HCEC 1CT (cell line): ENCODE measurements at places on chromosomes 5 and 9.

GRCh38 chr5:15252331-15252730, 247.6 kb upstream of the FBXL7 start:
- DNase-seq: no peak

DNA sequence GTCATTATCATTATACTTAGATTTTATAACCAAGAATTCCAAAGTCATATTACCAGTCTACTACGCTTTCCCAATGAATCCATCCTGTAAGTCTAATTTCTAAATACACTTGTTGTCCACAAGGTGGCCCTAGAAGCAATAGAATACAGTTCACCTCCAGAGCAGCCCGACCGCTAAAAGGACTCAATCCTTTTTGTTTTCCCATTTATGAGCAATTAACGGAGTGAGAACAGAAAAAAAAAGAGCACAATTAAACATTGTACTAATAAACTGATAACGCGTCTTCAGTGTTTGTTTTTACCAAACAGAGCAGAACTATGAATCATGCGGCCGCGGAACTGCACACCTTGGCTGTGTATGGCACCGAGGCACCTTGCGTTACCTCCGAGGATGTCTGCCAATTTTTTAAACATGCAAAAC, 160.7 kb upstream of the DAPK1 start:
- peak; percentile 74 for DNase-seq

GRCh38 chr5:6743161-6743560, 29.9 kb downstream of the TENT4A start:
- DNase-seq: no peak

DNA sequence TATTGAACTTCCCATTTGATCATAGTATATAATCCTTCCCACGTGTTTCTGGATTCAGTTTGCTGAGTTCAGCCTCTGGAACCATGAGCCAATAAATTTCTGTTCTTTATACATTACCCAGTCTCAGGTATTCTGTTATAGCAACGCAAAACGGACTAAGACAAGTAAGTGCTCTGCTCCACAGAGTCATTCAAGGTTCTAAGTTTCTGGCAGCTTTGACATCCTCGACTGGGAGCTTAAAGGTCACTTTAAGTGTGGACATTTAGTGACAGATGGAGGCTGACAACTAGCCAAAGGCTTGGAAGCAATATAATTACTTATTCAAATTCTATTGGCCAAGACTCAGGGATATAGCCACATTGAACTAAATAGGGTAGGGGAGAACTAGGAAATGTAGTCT, 177.7 kb upstream of the RASEF start:
- DNase-seq: no peak

- DNase-seq: no peak
Observed at GRCh38 chr5:163309914-163310313, 127.5 kb upstream of the CCNG1 start.

GRCh38 chr9:121360601-121361374, 9.3 kb downstream of the STOM start:
- peak; percentile 96 for DNase-seq

DNA sequence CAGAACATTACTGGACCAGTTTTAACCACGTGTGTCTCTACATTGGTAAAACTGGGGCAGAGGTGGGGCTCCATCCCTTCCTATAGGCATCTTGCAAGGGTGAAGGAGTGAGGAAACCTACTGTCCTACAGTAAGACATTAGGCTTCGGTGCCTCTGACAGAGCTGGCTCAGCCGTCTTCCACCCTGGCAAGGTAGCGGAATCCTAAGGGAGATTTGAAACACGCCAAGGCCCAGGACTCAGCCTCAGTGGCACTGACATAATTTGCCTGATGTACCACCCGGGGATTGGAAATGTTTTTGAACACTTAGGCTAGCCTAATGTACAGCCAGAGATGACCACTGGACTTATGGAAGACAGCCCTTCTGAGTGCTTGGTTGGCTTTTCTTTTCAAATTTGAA, 329.7 kb upstream of the IRX1 start:
- no peak for DNase-seq

GRCh38 chr5:34652466-34652865, 3.7 kb upstream of the RAI14 start:
- no peak for DNase-seq

DNA sequence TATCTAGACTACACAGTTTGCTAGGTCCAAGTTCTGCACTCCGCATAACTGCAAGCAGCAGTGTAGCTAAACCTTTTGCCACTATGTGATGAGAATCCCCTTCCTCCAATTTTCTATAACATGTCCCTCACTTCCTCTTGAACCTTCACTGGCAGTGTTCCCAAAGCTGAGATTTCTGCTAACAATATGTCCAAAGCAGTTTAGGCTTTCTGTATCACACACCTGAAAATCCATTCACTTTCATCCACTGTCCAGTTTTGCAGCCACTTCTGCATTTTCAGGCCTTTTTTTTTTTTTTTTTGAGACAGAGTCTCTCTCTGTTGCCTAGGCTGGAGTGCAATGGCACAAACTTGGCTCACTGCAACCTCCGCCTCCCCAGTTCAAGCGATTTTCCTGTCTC, 111.1 kb downstream of the GADD45G start:
- no peak for DNase-seq

DNA sequence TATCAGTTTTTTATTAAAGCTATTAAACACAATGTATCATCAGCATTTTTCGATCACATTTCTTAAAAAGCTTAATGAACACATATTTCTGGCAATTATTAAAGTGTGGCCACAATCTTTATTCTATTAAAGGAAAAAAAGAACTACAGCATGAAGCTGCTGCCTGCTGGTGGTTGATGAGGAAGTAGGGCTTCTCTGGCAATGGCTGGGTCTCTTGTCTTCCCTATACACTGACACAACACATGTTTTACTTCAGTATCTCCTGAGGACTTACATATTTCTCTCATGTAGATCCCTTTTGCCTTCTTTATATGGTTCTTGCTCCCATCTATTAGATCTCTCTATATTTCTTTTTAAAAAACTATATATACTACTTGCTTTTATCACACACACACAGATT, 590.7 kb downstream of the RAB3C start:
- DNase-seq: peak; percentile 13

GRCh38 chr9:129525656-129526196, 95.2 kb downstream of the C9orf50 start:
- DNase-seq: no peak

- no peak for DNase-seq
Observed at GRCh38 chr5:11905206-11905605, 960 bp upstream of the CTNND2 start.

DNA sequence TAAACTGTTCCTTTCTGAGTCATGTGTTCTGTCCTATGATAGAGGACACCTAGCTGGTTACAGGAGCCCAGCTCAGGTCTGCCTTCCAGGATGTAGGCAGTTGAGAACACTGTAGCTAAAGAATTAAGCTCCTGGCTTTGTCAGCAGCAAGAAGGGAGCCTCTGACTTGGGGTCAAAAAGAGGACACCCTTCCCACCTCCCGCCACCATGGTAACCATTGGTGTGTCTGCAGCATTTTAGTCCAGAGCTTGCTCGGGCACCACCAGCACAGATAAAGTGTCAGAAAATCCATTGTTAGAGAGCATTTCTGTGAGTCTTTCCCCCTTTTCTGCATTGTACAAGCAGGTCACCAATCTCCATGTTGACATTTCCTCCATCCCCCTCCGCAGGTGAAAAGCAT, 181.7 kb downstream of the DOCK8 start:
- no peak for DNase-seq

DNA sequence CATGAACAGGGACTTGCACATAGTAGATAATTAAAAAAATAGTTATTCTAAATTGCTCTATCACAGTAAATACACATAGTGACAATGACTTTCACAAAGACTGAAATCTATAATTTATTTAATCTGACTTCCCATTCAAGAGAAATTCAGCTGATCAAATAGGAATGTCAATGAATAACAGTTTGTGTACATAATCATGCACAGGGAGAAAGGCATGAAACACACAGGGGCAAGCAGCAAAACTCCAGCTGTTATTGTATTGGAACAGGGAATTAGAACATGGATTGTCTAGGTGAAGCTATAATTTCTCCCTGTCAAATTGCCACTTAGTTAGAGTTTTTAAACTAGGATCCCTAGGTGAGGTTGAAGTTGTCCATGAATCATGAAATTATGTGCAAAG, 99.9 kb downstream of the HCN1 start:
- no peak for DNase-seq

- DNase-seq: no peak
Observed at GRCh38 chr5:158895588-158895987, 204.1 kb downstream of the EBF1 start.

DNA sequence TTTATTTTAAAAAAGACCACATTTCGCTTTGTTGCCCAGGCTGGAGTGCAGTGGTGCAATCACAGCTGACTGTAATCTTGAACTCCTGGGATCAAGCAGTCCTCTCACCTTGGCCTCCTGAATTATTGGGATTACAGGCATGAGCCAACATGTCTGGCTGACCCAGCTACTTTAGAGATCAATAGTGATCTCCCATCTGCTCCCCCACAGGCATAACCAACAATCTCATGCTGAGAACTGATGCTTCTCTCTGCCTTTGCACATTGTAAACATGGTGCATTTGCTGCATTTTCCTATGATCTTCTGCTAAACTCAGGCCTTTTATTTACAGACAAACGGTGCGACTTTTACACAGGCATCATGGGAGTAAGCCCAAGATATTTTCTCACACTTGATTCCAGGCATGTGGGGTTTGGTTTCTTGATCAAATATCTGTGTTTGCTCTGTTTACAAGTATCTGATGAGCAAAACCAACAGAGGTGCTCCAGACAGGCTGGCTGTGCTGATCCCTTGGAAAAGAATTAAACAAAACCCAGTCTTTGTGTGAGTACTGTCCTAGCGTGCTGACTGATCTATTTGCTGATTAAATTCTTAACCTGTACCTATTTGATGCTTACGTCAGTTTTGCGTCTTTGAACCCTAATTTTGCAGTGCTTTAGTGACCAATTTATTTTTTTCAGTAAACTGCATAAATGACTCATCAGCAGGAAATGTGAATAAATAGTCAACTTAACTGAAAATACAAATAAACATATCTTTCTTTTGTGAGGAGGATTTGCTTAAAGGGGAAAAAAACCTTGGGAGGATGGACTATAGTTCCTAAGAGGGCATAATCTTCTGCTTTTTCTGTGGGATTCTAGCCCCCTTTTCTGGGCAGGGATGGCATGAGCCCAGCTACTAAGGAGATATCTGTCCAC, 191.7 kb upstream of the NR3C1 start:
- peak; percentile 66 for DNase-seq

- peak; percentile 56 for DNase-seq
Observed at GRCh38 chr5:150302301-150303069, at the start of gene ARSI. Gene ARSI (minus strand): TSS chr5:150302905. CDS start chr5:150302373, 532 bp downstream.

DNA sequence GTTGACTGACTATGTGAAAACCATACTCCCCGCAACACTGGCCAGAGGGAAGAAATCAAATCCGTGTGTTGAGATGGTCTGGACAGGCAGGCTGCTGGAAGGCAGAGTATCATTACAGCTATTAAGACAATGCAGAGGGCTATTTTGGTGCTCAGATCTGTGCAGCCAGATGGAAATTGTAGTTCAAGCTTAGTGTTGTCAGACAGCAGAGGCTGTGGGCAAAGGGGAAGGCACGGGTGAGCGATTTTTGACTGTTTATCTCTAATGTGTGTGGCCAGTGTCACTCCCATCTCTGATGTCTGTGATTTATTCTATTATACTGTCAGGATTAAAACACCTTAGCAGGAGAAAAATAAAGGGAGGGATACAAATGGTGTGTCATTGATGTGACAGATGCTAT, 984.4 kb upstream of the WWC1 start:
- DNase-seq: no peak

GRCh38 chr9:101764472-101764871, 26.0 kb upstream of the GRIN3A start:
- no peak for DNase-seq

- no peak for DNase-seq
Observed at GRCh38 chr5:33595303-33595702, 154.5 kb downstream of the TARS1 start.

DNA sequence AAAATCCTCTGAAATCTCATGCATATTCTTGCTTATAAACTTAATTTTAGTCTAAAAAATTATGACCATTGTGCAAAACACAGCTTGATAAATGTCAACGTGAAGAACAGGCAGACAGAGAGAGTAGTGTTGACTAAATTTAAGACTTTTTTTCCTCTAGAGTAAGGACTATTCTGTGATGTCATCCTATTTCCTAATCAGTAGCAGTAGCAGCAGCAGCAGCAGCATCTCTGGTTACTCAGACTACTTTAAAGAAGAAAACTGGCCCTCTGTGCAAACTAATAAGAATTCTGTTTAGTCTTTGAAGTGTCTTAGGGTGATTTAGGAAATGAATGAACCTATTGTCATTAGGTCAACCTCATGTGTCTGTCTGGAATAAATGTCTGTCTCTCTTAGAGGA, 403.0 kb downstream of the HINT1 start:
- DNase-seq: no peak

GRCh38 chr5:10789021-10789420, 28.0 kb upstream of the DAP start:
- peak; percentile 60 for DNase-seq

DNA sequence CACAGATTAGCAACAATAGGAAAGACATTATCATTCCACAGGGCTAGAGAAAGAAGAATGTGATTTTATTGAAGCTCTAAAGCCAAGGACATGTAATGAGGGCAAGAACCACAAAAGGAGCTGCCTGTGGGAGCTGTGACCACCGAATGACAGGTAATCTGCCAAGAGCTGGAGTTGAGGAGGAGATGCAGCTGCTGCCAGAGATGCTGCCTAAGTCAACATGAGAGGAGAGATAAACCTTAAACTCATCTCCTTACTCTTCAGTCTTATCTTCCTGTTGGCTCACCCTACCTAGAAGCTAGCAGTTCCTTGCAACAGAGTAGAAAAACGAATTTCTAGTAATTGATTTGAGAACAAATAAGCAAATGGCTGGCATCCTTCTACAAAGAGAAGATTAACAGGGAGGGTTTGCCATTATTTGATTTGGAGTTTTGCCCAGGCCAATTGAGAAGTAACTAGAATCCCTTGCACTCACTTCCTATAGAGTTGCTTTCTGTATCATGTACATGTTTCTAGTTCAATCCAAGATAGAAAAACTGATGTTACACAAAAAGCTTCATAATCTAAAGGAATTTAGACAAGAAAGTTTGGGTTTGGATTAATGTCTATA, 539.2 kb downstream of the TLE1 start:
- DNase-seq: no peak

GRCh38 chr9:94717761-94718160, 8.7 kb upstream of the AOPEP start:
- peak; percentile 36 for DNase-seq

DNA sequence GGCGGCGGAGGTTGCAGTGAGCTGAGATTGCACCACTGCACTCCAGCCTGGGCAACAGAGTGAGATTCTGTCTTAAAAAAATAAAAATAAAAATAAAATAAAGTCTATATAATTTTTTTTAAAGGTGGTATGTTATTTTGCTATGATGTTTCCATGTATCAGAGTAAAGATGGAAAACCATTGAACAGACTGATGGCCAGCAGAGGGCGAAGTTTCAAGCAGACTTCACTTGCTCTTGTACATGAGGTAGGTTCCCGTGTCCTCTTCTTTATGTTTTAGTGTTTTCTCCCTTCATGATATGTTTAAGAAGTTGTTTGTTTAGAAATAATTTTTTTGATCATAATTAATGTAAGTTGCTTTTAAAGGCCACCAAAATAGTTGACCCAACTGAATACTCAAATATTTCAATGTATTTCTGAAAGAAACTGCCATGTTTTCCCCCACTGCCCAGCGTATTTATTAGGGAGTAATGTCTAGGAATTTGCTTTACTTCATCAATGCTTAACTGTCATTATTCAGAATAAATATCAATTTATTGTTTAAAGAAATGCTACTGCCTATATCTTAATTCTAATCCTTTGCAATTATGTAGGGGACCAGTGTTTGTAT, 146.4 kb downstream of the HACD4 start:
- peak; percentile 62 for DNase-seq
